CD8-positive, alpha-beta T cell (primary cell): ENCODE measurements at places on chromosomes 16 and 17. TPM values are rescaled to one million over a fixed set of nuclear protein-coding genes. Genes with fewer than 3 reads are reported as not detected.
A peak's percentile ranks its signal among the peaks of the same experiment; 100 is the strongest.

DNA sequence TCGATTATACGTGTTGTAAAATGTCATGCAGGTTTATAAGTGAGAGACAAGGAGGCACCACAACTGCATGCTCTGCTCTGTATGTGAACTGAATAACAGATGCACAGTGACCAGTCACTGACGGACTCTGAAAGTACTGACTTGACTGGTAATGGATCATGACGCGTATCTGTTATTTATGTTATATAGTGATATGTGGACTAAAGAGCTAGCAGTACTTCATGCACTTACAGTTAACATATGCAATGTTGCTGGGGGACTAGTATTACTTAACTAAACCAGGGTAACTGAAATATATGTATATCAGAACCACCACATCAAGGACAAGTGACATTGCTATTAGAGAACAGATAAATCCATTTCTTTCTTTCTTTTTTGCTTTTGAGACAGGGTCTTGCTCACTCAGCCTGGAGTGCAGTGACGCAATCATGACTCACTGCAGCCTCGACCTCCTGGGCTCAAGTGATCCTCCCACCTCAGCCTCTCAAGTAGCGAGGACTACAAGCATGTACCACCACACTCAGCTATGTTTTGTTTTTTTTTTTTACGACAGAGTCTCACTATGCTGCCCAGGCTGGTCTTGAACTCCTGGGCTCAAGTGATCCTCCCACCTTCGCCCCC lies 17.2 kb downstream of the COIL start:
- DNase-seq, result no peak

DNA sequence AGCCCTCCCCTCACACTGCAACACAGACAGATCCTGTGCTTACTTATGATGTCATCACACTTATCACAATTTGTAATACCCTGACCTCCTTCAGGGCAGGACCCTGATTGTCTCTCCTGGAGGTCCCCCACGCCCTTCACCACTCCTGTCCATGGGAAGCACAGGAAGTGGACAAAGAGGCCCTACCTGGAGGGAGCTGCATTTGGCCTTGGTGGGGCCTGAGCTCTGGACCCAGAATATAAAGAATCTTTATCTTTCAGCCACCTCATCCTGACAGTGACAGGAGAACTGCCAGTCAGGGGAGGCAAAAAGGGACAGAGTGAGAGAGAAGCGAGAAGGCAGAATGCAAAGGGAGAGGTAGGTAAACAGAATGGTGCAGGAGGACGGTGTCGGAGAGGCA lies 303.4 kb upstream of the N4BP1 start:
- no peak for DNase-seq

- peak; percentile 33 for DNase-seq
Observed at GRCh38 chr16:84544031-84544773, 39.7 kb upstream of the MEAK7 start.

DNA sequence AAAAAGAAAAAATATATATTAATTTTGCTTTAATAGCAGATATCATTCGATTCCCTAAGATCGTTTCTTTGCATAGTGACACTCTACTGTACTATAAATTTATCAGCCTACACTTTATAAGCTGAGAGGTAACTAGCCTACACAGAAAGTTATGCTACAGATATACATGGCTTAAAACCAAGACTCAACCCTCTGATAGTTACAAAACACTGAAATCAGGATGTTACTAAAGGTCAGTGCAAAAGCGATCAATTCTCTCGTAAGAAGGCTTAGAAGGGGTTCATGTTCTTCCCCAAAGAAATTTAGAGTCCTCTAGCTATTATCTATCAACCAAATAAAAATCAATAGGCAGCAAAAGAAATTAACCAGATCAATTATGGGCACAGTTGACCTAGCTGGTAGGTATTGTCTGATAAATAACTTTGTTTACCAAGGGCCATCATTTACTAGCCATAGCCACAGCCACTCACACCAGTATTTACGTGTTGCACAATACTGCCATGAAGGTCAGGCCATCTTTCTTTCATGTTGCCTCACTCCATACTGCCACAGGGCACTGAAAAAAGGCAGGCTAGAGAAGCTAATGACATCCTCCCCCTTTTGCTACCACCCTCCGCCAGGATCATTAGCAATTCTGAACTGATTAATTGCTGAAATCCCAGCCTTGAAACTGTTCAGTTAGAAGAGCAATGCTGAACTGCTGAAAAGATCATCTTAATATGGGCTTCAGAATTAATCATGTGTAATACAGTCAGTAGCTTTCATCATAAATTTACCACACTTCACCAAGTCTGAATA lies 43.7 kb downstream of the RND2 start:
- no peak for DNase-seq

GRCh38 chr17:67531291-67531690 lies 154.2 kb downstream of the PITPNC1 start:
- no peak for DNase-seq

DNA sequence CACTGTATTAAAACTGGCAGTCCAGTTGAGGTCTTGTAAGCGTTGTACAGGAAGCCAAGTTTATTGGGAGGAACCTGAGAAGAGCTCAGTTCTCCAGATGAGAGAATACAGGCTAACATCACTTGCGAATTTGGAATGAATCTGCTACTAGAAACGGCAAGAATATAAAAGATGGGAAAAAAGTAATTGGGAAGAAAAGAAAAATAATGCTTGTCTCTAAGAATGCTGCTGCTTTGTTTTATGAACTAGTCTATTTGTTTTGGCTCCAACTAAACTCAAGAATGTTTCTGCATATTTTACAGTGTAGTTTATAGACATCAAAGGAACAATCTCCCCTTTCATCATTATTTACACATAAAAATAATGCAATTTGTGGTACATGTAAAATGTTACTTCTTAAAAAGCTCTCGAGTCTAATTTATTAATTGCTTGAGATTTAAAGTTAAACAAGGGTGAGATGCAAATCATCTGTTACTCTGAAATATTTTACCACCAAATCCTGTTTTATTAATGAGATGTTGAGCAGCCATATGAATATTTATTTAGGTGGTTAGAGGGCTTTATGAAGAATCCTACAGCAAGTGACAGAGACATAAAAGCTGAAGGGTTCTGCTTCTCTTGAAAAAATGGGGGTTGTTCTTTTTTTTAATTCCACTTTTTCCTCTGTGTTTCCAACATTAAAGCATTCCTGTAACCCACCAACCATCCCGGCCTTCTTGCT lies 162.1 kb upstream of the AXIN2 start:
- no peak for DNase-seq

- DNase-seq, result no peak
Observed at GRCh38 chr17:74080656-74081582, 122.6 kb upstream of the RPL38 start.

GRCh38 chr17:69761767-69762321 lies 313.2 kb upstream of the KCNJ16 start:
- no peak for DNase-seq

DNA sequence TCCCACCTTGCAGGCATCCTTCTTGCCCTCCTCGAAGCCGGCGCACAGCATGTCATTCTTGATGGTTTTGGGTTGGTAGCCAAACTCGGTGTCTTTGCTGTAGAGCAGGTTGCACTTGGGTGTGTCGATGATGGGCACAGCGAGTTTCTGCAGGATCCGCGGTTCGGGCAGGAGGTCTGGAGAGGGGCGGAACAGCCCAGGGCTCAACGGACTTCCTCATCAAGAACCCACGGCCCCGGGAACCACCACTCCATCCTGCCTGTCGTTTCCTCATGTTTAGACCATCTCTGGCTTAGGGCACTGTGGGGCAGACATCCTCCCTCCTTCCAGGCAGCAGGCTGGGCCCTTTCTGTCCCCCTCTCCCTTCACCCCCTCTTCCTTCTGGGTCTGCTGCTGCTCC lies 6.5 kb downstream of the PRSS27 start:
- DNase-seq, result no peak

- no peak for DNase-seq
Observed at GRCh38 chr16:89861648-89862047, 11.7 kb upstream of the TCF25 start.

- no peak for DNase-seq
Observed at GRCh38 chr16:86771506-86772460, 193.4 kb downstream of the FOXL1 start.

DNA sequence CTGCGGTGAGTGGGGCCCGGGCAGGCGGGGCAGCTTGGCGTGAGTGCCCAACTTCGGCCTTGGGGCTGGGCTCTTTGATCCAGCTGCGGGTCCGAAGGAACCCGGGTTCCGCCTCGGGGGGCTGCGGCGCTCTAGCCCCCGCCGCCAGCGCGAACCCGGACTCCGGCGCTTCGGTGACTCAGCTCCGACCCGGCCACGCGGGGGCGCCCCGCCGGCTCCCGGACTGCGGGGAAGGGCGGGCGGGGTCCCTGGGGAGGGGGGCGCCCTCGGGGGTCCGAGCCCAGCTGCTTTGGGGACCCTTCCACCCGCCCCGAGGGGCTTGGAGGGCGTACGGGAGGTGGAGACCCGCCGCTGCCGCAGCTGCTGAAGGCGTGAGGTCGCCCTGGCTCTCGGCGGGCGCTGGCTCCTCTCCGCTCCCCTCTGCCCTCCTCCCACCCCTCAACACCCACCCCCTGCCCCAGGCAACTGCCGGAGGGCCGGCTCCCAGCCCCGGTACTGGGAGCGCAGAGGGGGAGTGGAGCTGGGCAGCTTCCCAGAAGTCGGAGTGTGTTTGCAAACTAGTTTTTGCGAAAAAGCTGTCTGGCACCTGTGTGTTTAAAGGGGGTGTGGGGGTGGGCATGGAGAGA lies 516 bp downstream of the CPNE2 start:
- peak; percentile 75 for DNase-seq

GRCh38 chr16:11456741-11457140 lies 111.5 kb downstream of the RMI2 start:
- DNase-seq, result no peak

GRCh38 chr17:82645516-82645915 lies 2.7 kb downstream of the WDR45B start:
- DNase-seq, result no peak

DNA sequence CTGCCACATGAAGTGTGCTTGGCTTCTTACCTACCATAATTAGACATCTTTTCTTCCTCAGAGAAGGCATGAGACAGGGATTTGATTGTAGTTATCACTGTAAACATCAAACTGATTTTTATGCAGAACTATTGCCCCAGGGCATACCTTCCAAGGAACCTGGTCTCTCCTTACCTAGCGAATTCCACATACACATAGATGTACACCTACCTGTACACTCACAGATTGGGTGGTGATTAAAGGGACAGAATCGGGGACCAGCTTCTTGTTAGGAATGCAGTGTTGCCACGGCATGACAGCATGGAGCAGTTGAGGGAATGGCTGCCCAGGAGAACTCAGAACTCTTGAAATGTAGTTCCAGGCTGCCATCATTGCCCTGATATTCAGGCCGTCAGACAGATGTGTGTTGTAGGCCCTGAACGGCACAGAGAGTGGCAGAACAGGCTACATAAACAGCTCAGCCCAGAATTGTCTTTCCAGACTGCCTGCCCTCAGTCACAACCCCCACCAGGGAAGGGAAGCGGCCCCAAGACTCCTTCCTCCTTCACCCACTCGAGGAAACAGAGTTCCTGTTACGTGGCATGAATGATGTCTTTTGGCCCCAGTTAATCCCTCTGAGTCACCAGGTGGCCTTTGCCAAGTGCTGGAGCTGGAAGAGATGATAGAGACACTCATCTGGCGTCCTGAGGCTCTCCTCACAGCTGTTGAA lies 17.8 kb upstream of the NAGLU start:
- DNase-seq, result no peak

DNA sequence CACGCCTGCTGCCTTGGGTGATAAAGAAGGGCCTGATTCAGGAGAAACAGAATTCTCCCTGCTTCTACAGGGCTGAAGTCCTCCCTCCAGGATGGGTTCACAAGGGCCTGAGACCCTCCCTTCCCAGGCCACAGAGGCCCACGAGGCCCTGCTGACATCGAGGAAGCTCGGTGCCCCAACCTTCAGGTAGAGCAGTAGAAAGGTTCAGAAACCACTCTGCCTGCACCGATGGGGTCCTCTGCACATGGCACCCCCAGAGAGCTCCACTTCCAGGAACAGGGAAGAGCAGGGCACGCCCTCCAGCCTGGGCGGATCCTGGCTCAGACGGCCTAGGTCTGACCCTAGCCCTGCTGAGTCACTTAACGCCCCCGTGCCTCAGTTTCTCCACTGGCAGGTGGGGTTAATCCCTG lies 773 bp downstream of the CENPX start:
- DNase-seq, result no peak

DNA sequence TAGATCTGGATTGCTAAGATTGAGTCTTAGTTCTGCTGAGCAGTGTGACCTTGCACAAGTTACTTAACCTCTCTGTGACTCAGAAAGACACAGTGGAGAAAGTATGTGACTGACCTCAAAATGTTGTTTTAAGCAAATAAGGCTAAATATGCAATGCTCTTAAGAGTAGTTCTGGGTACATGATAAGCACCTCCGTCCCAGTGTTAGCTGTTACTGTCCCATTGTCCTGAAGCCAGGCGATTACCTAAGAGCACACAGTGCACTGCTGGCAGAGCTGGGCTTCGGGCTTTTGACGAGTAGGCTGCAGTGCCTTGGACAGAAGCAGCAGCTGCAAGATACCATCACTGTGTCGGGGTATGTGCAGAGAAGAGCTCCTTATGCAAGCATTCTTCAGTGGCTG lies 32.7 kb upstream of the FOXF1 start:
- DNase-seq, result no peak

Gene KRTAP2-2
- not detected for total RNA-seq

Gene OR1F1
- total RNA-seq, result not detected

Gene KCNJ18
- total RNA-seq, result not detected

Gene PPP1R27
- not detected for total RNA-seq

Gene GGA3
- 107 TPM for total RNA-seq

Gene HES7
- total RNA-seq, result 0.92 TPM

Gene CBX8
- 4.0 TPM for total RNA-seq

Gene KRT15
- total RNA-seq, result not detected

Gene CCL8
- total RNA-seq, result not detected

Gene EFCAB13
- total RNA-seq, result 13.1 TPM

Gene CDH15
- not detected for total RNA-seq

Gene CLEC10A
- not detected for total RNA-seq

Gene SLFN14
- total RNA-seq, result not detected
